Endothelial cell (in vitro differentiated cells): ENCODE measurements at places on chromosomes 7 and 10.
A peak's percentile ranks its signal among the peaks of the same experiment; 100 is the strongest.

GRCh38 chr10:70943841-70944466 lies 55.6 kb upstream of the PCBD1 start:
- no peak for DNase-seq

DNA sequence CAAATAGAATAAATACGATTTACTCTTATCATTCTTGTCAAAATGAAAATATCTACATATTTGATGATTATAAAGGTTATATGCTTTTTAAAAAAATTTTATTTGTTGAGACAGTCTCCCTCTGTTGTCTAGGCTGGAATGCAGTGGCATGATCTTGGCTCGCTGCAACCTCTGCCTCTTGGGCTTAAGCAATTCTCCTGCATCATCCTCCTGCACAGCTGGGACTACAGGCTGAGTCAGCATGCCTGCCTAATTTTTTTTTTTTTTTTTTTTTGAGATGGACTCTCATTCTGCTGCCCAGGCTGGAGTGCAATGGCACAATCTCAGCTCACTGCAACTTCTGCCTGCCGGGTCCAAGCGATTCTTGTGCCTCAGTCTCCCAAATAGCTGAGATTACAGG lies 48.9 kb downstream of the PUS7 start:
- no peak for DNase-seq

DNA sequence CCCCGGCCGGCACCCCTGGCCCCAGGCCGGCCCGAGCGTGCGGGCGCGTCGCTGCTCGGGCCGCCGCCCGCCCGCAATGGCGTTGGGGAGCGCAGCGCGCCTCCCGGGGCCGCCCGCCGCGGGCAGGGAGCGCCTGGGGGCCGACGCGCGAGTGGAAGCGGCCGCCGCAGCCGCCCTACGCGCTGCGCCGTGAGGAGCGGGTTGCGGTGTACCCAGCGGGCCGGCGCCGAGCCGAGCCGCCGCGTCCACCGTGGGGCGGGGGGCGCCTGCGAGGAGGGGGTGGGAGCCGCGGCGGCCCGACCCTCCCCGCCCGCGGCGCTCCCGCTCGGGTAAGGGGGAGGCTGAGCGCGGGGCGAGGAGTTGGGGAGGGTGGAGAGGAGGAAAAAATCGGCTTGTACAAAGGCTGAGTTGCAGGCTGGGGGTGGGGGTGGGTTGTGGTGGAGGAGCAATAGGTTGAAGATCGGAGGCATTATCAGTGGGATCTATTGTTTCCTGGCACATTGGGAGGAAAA lies 473 bp downstream of the PPP1R9A start:
- peak; percentile 50 for DNase-seq

- no peak for DNase-seq
These were observed 178.1 kb upstream of the PPP2R2D start for GRCh38 chr10:131722525-131723264.

GRCh38 chr10:12643279-12643678 lies 293.9 kb downstream of the CAMK1D start:
- no peak for DNase-seq

- DNase-seq, result no peak
These were observed 380.7 kb downstream of the RPS24 start for GRCh38 chr10:78414380-78414779.

- DNase-seq, result peak; percentile 8
These were observed 176.4 kb downstream of the AHR start for GRCh38 chr7:17474724-17475344.

DNA sequence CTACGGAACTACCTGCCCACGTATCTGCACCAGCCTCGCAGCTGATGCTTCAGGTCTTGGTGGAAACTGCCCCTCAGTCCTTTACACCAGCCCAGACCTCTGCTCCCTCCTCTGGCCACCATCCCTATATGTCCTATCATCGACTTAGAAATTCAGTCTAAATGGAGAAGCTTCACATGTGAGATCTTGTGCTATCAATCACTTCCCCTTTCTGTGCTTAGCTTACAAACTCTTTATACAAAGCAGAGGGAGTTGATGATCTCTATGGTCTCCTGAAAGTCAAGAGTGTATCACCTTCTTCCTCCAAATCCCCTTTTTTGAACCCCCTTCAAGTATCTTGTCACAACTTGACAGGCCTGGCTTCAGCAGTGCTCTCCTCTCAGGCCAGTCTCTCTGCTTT lies 30.7 kb downstream of the ZNF777 start:
- no peak for DNase-seq

- DNase-seq, result no peak
These were observed 5.5 kb downstream of the OPN4 start for GRCh38 chr10:86659721-86660453.

- DNase-seq, result no peak
These were observed 357.3 kb downstream of the BBS9 start for GRCh38 chr7:33486633-33487032.

DNA sequence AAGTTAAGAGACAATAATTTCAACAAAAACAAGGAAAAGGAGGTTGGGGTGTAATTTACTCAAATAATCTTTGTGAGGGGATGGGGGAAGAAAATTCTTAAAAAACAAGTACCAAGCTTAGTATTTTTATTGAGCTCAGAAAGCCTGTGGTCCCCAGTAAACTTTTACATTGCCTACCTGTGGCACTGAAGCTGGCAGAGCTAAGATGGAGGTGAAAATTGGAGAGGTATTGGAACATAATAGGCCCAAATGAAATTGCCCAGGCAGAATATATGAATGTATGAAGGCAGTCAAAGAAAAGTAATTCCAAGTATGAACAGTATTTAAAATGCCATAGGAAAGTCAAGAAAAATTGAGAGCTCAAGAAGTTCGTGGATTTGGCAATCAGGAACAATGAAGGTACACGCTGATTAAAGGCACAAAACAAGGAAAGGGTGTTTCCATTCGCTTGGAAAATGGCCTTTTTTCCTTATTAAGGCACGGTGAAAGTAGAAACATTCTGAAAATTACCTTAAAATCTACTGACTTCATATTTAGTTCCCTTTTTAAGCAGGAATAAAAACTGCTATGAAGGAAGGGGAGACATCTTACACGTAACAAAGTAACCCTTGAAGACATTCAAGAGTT lies 3.4 kb upstream of the KMT2E start:
- DNase-seq, result no peak
